ENCODE measurements at places on chromosomes 2 and 18.

DNA sequence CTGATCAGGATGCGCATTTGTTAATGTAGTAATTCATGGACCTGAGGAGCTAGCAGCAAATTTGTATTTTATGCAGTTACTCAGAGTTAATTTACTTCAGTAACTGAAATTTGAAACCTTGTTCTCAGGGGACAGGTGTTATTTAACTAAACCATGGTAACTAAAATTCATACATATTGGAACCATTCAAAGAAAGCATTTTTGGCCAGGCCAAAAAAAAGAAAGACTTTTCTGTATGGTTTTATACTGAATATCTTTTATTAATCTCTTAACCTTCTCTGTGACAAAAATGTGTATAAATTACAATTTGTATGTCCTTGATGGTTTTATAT lies 4.4 kb upstream of the KLHL23 start:
- no peak for DNase-seq

DNA sequence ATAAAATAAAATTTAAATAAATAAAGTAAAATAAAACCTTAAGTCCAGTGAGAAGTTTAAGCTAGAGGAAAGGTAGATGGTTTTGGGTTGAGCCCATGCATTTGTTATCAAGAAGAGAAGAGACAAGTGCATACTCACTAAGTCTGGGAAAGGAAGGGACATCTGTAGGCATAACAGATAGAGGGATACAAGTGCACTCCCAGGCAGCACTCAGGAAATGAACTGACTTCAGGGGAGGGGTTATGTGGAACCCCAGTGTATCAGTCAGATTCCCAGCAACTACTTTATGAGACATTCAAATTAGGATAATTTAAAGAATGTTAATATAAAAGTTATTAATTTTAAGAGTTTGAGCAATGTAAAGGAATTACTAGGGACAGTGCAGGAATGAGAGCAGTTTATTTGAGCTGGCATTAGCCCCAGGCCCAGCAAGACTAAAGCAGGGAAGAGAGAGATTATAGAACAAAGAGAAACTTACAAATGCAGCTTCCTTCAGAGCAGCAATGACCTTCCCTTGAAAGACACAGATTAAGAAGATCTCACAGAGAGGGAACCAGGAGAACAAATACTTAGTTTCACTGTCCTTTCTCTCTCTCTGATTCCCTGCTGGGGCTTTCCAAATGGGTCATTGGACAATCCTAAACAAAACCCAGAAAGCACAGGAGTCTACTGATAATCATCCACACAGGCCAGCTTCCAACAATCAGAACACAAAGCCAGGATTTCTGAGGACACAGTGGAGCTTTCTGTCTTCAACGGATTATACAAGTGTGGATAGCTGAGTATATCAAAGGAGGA lies 109.7 kb downstream of the ERBB4 start:
- no peak for DNase-seq

- no peak for DNase-seq
These were observed 11.8 kb downstream of the TSHZ1 start for GRCh38 chr18:75222407-75222806.

DNA sequence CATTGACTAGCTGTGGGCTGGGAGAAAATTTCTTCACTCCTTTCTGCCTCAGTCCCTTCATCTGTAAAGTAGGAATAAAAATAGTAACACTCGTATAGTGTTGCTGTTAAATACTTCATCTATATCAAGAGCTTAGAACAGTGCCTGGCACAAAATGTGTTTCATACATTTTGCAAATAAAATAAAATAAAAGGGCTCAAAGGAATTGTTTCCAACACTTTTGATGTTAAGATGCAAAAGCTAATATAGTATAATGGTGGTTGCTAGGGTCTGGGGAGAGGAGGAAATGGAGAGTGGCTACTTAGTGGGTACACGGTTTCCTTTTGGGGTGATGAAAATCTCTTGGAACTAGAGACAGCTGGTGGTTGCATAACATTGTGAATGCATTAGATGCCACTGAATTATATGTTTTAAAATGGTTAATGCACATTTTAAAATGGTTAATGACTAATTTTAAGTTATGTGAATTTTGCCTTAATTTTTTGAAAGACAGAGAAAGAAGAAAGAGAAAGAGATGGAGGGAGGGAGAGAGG lies 542.1 kb upstream of the ID2 start:
- no peak for DNase-seq

GRCh38 chr2:179860255-179861026 lies 971 bp downstream of the ZNF385B start:
- no peak for DNase-seq

DNA sequence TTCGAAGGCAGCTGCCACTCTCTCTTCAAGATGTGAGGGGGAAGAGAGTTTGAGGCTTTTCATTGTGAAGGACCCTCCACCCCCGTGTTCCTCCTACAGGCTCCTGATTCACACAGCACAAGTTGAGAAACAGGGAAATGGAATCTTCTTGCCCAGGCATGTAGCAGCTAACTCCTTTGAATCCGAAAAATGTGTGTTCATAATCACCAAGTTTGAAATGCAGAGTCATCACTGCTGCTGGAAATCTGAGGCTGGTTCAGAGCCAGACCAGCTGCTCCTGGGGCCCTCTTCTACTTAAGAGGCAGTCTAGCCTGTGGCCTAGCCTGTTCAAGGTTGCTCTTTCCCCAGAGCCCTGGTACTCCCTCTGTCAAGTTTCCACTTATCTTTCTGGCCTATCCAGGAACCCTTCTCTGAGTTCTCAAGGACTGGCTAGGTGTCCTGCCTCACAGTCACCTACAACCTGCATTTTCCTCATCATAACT lies 166.4 kb downstream of the TMEM247 start:
- DNase-seq: no peak

DNA sequence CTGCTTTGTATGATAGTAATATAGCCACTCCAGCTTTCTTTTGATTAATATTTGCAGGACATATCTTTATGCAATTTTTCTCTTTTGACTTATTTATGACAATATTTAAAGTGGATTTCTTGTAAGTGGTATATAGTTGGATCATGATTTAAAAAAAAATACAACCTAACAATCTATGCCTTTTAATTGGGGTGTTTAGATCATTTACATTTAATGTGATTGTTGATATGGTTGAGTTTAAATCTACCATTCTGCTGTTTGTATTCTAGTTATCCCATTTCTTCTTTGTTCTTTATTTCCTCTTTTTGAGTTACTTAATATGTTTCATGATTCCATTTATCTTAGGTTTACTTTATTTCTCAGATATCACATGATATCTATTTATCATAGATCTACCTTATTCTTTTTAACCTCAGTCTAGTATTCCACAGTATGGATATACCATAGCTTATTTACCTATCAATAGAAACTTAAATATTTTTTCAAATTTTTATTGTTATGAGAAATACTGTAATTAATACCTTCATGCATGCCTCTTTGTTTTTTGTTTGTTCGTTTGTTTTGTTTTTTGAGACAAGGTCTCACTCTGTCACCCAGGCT lies 19.3 kb upstream of the CIB4 start:
- DNase-seq: no peak

GRCh38 chr2:116153729-116154128 lies 1660.8 kb upstream of the DDX18 start:
- no peak for DNase-seq

DNA sequence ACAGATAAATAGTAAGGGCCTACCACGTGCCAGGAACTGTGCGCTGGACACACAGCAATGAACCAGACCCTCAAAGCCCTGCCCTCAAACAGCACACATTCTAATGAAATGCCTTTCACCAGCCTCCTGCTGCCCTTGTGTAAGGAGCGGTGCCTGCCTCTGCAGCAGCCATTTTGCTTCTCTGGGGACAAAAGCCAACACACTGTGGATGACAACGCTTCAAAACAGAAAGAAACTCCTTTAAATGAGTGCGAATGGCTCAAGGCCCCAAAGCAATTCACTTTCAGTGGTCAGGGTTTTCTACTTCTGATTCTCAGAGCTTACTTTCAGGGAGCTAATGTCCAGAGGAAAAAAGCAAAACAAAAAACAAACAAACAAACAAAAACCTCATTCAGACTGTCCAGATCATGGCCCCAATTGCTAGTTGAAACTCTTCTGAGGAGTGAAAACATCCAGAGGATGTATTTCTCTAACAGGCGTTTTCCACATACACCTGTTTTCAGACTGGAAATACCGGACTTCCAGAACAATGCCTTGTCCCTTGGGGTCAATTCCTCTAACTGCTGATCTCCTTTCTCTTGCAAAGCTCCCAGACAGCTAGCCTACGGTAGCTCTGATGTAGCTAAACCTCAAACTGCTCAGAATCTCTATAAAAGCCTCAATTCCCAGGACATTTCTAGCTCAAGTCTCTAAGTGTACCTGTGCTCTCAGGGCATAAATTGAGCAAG lies 323.3 kb upstream of the ZNF521 start:
- DNase-seq: no peak
